BJ (cell line): ENCODE measurements at places on chromosomes 1 and 21.

- DNase-seq = no peak
Measured at GRCh38 chr1:38758820-38759219, 100.8 kb downstream of the RRAGC start.

DNA sequence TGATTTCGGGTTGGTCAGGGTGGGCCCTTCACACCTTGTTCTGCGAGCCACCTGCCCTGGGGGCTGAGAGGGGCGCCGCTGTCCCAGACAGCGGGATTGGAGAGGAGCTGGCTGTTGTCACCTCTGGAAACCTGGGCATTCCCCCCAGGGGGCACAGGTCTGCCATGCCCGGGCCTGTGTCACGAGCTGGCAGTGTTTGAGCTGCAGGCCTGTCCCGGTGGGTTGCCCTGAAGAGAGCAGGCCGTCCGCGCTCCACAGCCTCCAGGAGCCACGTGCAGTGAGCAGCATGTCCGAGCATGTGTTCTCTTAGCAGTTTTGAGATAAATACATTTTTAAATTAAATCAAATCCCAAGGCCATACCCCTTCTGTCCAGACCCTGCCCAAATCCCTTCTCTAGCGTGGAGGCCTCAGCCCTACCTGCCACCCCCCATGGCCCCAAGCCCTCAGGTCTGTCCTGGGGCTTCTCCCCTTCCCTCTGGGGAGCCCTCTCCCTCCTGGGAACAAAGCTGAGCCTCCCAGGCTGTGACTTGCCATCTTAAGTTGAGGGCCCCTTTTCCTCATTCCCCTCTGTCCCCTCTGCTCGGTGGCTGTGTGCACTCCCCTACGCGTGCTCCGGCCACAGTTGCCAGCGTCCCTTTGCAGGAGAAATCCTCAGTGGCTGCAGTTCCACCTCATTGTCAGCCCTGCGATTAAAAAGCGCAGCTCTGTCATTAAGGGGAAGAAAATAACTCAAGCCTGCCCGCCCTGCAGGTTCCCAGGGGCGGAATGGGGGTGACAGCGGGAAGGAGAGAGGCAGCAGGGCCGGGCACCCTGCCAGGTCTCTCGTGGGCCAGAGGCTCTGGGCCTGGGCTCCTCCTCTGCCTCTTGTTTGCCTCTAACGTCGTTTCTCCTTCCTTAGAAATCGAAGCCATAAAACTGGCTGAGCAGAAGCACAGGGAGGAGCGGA is 26.6 kb downstream of the SLX9 start:
- DNase-seq = no peak

- no peak for DNase-seq
Measured at GRCh38 chr1:171984850-171985485, 143.7 kb downstream of the DNM3 start.

- DNase-seq = no peak
Measured at GRCh38 chr1:6127587-6128163, 52.4 kb downstream of the CHD5 start.

- DNase-seq = no peak
Measured at GRCh38 chr1:5758000-5758858, 234.0 kb downstream of the NPHP4 start.

GRCh38 chr1:1917995-1918900 is 831 bp downstream of the TMEM52 start:
- DNase-seq = no peak

DNA sequence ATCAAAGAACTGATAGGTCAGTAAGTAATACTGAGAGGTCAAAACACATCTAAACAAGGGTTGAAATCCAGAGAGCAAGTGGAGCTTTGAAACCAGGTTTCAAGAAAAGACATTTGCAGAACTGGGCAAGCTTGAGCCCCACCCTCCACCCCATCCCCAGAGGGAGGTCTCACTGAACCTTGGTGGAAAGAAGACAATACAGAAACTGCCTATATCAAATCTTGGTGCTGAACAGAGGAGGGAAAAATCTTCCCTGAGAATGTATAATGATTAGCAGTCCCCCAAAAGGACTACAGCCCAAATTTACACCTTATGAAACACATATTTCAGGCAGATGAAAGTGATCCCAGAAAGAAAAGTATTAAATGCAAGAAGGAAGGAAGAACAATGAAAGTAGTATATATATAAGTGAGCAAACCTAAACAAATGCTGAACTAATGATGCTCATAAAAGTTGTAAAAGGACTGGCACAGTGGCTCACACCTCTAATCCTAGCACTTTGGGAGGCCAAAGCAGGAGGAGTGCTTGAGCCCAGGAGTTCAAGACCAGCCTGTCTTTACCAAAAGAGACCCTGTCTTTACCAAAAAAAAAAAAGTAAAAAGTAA is 12.4 kb downstream of the ZBTB17 start:
- DNase-seq = no peak

DNA sequence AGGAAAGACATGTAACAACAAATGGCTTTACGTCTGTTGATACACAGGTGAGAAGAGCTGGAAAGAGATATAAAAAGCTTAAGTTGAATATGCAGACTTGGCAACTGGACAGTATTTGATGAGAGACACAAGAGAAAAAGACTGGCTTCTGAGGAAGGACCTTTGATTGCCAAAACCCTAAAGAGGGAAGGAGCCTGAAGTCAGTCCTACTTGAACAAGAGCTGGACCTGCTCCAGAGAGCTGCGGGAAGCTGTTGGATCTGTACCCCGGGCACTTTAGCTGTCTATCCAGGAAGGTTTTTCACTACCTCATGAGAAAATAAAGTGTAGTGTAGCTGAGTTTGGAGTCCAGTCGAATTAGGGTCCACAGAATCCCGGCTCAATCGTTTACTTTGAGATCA is 25.3 kb upstream of the LRRC8B start:
- DNase-seq = no peak

- DNase-seq = peak; percentile 28
Measured at GRCh38 chr21:28632755-28633408, 359.8 kb downstream of the LTN1 start.

DNA sequence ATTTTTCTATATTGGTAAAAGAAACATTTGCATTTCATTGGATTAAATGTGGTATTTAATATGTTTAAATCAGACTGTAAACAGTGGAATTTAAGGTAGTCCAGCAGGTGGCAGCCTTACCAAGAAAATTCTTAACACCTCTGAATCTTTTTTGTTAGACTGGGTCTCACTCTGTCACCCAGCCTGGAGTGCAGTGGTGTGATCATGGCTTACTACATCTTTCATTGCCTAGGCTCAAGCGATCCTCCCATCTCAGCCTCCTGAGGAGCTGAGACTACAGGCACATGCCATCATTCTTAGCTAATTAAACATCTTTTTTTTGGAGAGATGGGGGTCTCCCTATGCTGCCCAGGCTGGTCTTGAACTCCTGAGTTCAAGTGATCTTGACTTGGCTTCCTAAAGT is 98.8 kb downstream of the RABGAP1L start:
- DNase-seq = no peak

DNA sequence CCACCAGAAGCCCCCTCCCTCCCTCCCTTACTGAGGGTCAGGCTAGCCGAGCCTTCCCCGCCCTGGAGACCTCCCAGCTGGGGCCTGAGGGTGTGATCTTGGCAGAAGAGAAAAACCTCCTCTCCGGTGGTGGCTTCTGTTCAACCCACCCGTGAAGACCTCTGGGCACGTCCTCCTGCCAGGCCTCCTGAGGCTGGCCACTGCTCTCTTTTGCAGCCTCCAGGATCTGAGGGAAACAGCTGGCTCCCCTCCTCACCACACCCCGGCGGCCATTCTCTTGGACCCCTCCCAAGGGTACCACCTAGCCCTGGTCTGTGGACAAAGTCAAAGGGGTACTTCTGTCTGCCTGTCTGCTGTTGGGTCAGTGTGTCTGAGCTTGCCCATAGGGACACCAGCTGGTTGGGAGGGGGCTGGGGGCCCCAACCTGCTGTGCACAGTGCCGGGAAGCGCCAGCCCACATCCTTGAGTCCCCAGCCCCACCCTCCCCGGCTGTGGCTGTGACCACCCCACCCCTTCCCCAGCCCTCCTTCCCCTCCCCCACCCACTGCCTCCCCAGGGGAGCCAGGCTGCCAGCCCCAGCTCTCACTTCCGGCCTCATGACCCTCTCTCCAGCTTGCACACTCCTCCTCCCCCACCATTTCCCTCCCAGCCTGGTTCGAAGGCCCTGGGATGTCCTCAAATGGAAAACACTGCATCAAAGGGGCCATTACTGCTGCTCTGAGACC is 48.1 kb downstream of the AHDC1 start:
- DNase-seq = no peak

- DNase-seq = no peak
Measured at GRCh38 chr1:220084460-220084859, 5.1 kb downstream of the BPNT1 start.
